IPS DF 6.9 (cell line): ENCODE measurements at places on chromosomes 1 and 21.

DNA sequence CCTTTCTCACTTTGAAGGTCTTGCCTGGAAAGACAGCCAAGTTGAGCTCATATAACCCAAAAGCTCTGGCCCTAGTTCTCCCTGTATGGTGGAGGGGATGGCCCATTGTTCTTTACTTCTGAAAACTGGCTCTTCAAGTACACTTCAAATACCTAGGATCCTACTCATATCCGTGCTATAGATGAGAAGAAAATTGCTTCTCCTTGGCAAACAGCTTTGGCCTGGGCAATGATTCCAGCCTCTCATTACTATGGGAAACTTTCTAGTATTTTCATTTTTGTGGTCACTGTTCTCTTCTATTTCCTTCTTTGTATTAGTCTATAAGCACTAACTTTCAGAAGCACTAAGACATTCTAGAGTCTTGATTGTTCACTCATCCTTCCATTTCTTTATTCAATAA lies 53.7 kb downstream of the ZNF697 start:
- no peaks in the 10 kb centered on the region for H3K4me1 ChIP-seq
- no peak overlapping the region for H3K4me3 ChIP-seq
- H3K27me3 ChIP-seq: no peaks in the 10 kb centered on the region
- DNase-seq: no peak
- H3K36me3 ChIP-seq: no peaks in the 10 kb centered on the region

- no peak for DNase-seq
- H3K4me1 ChIP-seq: no peaks in the 10 kb centered on the region
- no peaks in the 10 kb centered on the region for H3K36me3 ChIP-seq
- no peaks in the 10 kb centered on the region for H3K27me3 ChIP-seq
- H3K27ac ChIP-seq: no peak overlapping the region
Observed at GRCh38 chr1:57518496-57518895, 94.6 kb upstream of the DAB1 start.

DNA sequence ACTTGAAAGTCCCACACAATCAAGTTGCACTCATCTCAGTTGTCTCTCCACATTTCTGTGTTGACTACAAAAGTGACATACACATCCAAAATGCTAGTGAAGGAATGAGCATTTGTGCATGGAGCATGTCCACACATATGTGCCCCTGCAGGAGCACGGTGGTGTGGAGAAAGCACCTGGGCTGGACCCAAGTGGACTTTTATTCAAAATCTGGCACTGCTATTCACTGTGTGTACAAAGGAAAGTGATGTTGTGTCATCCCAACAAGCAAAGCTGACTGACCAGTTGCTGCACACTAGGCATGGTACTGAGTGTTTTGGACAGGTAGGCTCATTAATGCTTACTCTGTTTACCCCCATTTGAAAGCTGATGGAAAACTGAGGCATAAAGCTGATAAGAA lies 19.3 kb downstream of the CEP104 start:
- H3K4me1 ChIP-seq: no peaks in the 10 kb centered on the region
- H3K36me3 ChIP-seq: no peaks in the 10 kb centered on the region
- H3K27ac ChIP-seq: no peak overlapping the region
- no peaks in the 10 kb centered on the region for H3K27me3 ChIP-seq
- H3K4me3 ChIP-seq: no peak overlapping the region
- no peak for DNase-seq

GRCh38 chr1:42700006-42700405 lies 17.8 kb downstream of the YBX1 start:
- no peak for DNase-seq
- H3K27me3 ChIP-seq: no peaks in the 10 kb centered on the region; the same call in 1 of the 2 replicates
- H3K4me3 ChIP-seq: no peak overlapping the region
- H3K27ac ChIP-seq: no peak overlapping the region
- no peaks in the 10 kb centered on the region for H3K4me1 ChIP-seq

DNA sequence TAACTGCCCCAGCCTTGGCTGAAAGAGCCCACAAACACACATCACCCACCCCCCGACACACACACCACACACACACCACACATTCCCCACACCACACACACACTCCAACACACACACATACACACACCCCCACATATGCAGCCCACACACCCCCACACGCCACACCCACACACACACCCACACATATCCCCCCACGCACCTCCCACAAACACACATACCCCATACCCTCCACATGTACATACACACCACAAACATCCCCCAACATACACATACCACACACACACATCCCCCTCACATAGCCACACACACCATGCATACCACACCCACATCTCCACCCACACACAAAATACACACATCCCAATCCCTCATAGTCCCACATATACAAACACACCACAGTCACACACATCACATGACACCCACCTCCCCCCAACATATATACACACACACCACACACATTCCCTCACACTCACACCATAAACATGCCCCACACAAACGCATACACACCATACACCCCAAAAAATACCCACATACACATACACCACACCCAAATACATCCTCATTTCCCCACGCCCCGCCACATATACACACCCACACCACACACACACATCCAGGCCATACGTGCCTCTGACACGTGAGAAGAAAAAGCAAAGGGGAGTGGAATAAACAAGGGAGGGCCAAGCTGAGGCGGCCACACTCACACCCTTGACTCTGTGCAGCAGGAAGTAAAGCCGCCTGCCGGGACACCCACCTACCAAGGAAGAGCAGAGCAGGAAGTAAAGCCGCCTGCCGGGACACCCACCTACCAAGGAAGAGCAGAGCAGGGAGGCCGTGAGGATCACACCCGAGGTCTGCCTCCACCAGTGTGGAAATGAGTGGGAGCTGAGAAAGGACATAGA lies 53.7 kb downstream of the HSF2BP start:
- no peak overlapping the region for H3K4me3 ChIP-seq
- no peak for DNase-seq
- H3K27me3 ChIP-seq: no peaks in the 10 kb centered on the region
- no peak overlapping the region for H3K27ac ChIP-seq
- H3K36me3 ChIP-seq: no peaks in the 10 kb centered on the region

- no peak overlapping the region for H3K27ac ChIP-seq
- no peak for DNase-seq
- H3K27me3 ChIP-seq: no peaks in the 10 kb centered on the region
- H3K4me1 ChIP-seq: 0 out of 2 replicates have a peak, but pooled peaks cover 1% of the 10 kb centered on the region
- H3K36me3 ChIP-seq: no peaks in the 10 kb centered on the region
Observed at GRCh38 chr21:44376606-44377005, 23.2 kb downstream of the TRPM2 start.

DNA sequence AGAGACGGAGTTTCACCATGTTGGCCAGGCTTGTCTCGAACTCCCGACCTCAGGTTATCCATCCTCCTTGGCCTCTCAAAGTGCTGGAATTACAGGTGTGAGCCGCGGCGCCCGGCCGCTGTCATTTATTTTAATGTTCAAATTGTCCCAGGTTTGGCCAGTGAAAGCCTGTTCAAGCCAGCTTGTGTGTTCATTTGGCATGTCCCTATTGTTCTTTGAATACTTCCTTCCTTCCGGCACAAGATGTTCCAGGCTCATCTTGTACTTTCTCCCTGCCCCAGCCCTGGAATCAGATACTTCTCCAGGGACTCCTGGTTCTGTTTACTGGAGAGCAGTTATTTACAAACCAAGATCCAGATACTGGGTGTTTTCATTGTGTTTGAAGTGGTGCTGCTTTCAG lies 37.0 kb downstream of the ZBTB8B start:
- no peak overlapping the region for H3K27ac ChIP-seq
- no peaks in the 10 kb centered on the region for H3K36me3 ChIP-seq
- no peaks in the 10 kb centered on the region for H3K27me3 ChIP-seq
- no peaks in the 10 kb centered on the region for H3K4me1 ChIP-seq
- DNase-seq: no peak

- no peak overlapping the region for H3K4me3 ChIP-seq
- no peak overlapping the region for H3K27ac ChIP-seq
- DNase-seq: no peak
- H3K36me3 ChIP-seq: no peaks in the 10 kb centered on the region
- H3K4me1 ChIP-seq: no peaks in the 10 kb centered on the region
Observed at GRCh38 chr1:170239445-170239844, 93.7 kb downstream of the NTMT2 start.

GRCh38 chr21:28458446-28458845 lies 534.2 kb downstream of the LTN1 start:
- no peaks in the 10 kb centered on the region for H3K4me1 ChIP-seq
- H3K27ac ChIP-seq: no peak overlapping the region
- H3K27me3 ChIP-seq: no peaks in the 10 kb centered on the region
- DNase-seq: no peak
